ENCODE measurements at places on chromosomes 13 and 19.

GRCh38 chr13:80039000-80039399 is 301.9 kb downstream of the SPRY2 start:
- DNase-seq = no peak

GRCh38 chr19:50203281-50204080 is at the start of gene MYH14:
Gene MYH14 (plus strand): TSS chr19:50203622. CDS start chr19:50210366, 6,744 bp downstream.
- DNase-seq = no peak

DNA sequence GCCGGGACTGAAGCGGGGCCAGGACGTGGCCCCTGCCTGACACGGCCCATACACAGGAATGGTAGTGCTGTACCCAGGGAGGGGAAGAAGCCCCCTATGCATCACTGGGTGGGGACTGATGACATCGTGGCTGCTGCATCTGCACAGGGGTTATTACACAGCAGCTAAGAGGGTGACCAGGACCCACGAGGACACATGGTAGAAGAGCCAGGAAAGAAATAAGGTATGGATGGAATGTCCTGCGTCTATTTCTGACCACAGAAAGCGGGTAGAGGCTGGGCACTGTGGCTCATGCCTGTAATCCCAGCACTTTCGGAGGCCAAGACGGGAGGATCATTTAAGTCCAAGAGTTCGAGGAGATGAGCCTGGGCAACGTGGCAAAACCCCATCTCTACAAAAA is 24.1 kb downstream of the DCAF15 start:
- DNase-seq = no peak

DNA sequence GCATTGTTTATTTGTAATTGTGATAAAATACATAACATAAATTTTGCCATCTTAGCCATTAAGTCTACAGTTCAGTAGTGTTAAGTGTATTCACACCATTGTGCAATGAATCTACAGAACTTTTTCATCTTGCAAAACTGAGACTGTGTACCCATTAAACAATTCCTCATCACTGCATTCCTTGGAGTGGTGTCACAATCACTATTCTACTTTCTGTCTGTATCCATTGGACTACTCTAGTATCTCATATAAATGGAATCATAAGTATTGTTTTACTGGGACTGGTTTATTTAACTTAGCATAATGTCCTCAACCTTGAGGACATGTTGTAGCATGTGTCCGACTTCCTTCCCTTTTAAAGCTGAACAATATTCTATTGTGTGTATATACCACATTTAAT is 36.8 kb downstream of the UFM1 start:
- no peak for DNase-seq

DNA sequence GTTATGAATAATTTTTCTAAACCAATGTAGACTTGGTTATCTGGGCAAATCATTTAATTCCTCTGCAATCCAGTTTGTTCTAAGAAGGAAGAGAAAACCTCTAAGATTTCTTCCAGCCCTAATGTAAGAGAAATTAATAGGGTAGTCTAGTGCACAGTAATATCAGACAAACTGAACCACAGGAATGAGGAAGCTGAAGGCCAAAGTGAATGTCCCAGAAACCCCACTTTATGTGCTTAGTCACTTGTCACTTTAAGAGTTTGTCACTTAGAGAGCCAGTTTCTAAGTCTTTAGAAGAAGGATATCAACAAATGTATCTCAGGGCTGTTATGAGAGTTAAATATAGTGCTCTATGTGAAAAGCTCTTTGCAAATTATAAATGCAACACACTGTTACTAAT is 750.6 kb downstream of the DIAPH3 start:
- no peak for DNase-seq

- no peak for DNase-seq
These were observed 152.4 kb downstream of the TEX29 start for GRCh38 chr13:111472559-111473460.

- no peak for DNase-seq
These were observed 16.2 kb upstream of the ZNF414 start for GRCh38 chr19:8530061-8530679.

GRCh38 chr19:50501186-50501567 is 9.8 kb downstream of the JOSD2 start:
- no peak for DNase-seq

DNA sequence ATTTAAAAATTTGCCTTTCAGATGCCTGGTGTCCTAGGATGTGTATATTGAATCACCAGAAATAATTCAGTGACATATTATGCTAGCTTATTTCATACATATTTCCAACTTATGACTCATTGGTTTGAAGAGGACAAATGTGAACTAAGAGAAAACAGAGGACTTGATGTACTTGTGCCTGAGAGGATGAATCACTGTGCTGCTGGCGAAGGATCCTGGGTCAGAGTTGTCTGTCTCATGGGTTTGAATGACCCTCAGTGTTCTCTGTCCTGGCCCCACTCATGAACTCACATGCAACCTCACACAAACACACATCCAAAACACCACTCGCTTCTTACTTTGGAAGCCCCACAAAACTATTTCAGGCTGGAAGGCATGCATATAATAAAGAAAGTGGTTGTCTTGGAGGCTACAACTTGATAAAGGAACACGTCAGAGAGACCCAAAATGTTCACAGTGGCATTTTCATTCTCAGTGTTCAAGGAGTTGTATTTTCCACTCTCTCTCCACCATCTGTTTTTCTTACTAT is 129.0 kb upstream of the SPRY2 start:
- no peak for DNase-seq

DNA sequence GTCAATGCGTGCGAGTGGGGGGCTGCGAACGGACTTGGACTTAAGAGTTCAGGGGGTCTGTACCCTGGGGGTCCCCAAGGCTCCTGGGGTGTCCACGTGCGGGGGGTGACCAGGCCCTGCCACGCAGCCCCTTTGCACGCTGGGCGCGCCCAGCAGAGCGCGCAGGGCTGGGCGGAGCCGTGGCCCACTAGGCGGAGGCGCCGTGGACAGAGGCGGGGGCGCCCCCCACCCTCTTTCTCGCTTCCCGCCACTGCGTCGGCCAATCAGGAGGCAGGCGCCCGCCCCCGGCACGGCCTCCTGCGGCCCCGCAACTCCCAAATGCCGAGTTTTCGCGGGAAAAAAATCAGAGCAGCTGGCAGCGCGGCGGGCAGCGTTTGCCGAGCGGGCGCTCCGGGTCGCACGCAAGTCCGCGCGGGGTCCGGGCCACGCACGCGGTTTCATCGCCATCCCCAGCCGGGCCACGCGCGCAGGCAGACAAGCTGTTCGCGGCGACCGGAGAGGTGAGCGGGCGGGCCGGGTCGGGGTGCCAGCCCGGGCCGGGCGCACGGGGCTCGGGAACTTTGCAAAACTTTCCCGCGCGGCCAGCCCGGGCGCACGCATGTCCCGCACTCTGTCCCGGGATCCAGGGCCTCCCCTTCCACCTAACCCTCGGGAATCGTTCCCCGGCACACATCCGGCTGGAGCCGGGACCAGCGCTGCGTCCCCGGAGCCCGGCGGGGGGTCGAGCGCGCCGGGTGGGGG is at the start of gene UHRF1:
TSS of gene UHRF1 (plus strand) at position 346 of the 741 bp plus-strand sequence. CDS start 1,385 bp downstream, outside the sequence.
- peak; percentile 57 for DNase-seq

DNA sequence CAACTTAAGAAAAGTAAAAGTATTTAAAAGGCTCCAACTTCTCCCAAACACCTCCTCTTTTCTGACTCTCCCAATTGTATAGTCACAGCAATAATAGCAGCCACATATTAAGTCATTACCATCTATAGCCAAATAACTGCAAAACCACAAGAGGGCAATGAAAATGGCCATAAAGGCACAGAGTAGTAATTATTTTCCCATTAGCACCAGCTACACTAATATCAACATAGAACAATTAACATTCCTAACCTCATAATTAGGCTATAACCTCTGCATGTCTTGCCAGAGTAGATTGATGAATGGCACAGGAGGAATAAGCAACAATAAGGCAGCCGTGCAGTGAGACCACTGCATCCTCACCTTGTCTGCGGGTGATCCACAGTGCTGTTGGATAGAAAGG is 226.4 kb upstream of the SERP2 start:
- DNase-seq = no peak

Data from activated T-helper 1 cell treated with anti-CD3 and anti-CD28 coated beads, Interleukin-12 subunit alpha, Interleukin-12 subunit beta, Interleukin-2, Interleukin-4 antibody, amounts not matched to agents 30 ng/mL and 10 ng/mL and 1 ng/mL, durations not matched to agents 14 hours and 24 hours and 36 hours (primary cell).